Head of caudate nucleus (tissue), 42 donors: ENCODE measurements at places on chromosomes 16 and 17.
A peak's percentile ranks its signal among the peaks of the same experiment; 100 is the strongest.

- no peak for DNase-seq
Measured at GRCh38 chr16:50781518-50781917, 39.6 kb downstream of the CYLD start.

DNA sequence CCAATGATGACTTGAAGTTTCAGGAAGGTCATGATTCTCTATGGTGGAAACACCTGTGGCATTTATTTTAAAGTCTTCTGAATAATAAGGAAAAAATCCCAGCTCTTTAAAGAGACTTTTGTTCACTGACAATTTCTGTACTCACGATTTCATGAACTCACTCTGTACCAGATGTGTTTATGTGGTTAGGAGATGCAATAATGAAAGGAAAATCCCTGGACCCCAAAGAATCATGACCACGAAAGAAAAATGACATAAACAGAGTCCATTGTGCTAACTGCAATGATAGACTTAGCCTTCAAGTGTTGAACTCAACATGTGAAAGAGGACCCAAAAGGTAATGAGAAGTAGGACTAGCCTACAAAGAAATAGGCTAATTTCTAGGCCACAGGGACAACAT is 947.5 kb downstream of the CDH11 start:
- no peak for DNase-seq

- peak; percentile 58 for DNase-seq
Measured at GRCh38 chr16:1812732-1813163, 13.9 kb downstream of the HAGH start.

DNA sequence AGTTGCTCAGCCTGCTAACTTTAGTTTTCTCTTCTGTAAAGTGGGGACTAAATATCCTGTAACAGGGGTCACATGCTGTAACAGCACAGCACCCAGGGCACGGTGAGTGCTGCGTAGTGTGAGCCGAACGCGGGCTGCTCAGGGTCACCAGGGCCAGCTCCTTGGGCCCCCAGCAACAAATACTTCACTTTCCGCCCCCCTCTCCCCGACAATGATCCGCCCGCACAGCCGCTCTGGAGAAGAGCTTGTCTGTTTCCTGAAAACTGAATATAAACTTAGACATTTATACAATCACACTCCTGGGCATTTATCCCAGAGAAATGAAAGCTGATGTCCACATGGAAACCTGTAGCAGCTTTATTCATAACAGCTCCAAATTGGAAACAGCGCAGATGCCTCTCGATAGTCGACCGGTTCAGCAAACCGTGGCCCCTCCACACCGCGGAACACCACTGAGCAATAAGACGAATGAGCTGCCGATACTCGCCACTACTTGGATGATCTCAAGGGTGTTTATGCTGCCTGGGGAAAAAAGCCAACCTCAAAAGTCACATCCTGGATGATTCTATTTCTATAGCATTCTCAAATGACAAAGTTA is 267.2 kb downstream of the PARN start:
- no peak for DNase-seq
